ENCODE measurements at places on chromosomes 5 and 9.

- DNase-seq = peak; percentile 46
These were observed 4.5 kb upstream of the SET start for GRCh38 chr9:128684325-128685199.

DNA sequence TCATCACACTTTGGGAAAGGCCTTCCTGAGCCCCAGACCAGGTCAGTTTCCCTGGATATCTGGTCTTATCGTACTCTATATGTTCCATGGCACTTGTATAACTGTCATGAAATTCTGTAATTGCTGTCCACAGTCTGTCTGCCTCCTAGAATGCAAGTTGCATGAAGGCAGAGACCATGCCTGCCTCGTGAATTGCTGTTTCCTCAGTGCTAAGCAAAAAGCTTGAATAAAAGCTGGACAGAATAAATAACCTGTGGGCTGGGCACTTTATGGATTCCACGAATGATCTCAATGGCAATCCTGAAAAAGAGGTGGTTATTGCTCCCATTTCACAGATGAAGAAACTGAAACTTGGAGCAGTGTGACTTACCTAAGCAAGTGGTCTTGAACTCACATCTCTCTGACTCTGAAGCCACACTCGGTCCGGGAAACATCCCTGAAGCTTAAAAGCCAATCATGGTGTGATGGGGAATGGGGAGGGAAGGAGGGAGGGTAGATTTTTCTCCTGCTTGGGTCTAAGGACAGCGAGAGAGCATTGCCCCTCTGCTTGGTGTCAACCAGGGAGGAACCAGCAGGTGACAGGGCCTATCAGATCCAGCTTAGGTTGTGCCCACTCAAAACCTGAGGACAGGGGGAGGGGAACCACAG lies 13.2 kb upstream of the LHX2 start:
- no peak for DNase-seq

- DNase-seq = no peak
These were observed 9.1 kb downstream of the ARHGAP26 start for GRCh38 chr5:142779163-142779840.

GRCh38 chr5:79990205-79990597 lies 861 bp downstream of the MTX3 start:
- no peak for DNase-seq

DNA sequence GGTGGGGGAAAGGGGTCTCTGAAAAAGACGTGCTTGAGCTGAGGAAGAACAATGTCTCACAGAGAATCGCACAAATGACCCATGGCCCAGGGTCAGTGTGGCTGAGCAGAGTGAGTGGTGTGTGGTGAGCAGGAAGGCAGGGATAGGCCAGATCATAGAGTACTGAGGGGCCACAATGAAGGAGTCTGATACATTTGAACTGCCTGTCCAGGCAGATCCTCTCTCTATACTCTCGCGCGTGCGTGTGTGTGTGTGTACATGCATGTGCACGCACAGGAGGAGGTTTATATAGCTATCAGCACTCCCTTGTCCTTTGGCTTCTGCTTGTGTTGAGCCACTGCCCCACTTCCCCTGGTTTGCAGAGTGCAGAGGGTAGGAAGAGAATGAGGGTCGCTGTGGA lies 294.0 kb downstream of the ZNF608 start:
- DNase-seq = no peak
